HL-60 (cell line): ENCODE measurements at places on chromosomes 5 and 9.

- DNase-seq, result no peak
These were observed 50.9 kb upstream of the CEMIP2 start for GRCh38 chr9:71819115-71819739.

DNA sequence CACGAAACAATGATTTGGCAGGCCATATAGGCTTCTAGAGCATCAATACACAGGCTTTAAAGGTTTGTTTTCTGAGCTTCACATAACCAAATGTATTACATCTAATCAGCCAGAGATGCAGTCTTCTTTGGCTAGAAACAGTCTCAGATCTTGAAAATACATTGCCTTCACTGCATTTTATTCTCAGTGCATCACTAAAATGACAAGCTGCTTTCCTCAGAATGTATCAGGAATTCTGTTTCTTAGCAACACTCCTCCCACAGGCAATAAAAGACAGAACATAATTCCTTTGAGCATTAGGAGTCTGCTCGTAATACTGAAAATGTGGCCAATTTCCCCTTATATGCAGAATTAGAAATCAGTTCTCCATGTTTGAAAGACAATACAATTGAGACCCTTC, 36.9 kb downstream of the FEM1C start:
- no peak for DNase-seq

DNA sequence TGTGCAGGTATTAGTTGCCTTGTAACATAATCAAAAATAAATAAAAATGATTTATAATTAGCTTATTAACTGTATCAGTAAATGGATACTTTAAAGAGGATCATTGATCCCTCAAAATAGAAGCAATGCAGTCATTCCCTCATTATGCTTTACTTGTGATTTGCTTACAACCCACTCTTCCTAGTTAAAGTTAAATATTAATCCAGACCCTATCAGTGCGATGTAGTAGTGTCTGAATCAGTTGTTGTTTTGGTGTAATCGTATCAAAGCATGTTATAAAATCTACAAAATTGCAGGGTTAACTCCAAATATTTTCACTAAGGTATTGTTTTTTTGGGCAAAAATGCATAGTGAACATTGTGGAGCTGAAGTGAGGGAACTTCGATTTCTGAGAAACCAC, 17.6 kb downstream of the TENT4A start:
- DNase-seq, result no peak

DNA sequence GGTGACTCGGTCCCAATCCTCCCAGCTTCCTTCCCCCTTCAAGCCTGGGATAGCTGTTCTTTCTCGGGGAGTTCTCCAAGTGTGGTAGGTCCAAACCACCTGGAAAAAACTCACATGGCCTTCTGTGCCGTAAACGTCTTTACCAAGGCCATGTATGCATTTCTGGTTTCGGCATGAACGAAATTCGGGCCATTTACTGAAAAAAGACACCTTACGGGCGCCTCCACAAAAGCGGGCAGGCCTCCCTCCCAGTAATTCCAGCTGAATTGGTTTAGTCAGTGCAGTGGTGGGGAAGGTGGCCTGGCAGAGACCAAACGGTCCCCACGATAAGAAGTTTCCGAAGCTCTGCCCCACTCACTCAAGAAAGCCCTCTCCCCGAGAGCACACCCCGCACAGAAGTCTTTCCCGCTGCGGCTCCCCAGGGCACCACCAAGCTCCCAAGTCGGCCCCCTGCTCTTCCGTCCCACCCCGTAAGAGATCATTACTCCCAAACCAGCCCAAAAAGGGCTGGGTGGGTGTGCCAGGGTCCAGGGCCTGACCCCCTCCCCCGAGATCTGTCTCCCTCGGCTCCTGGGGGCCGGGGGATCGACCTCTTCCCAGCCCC, 86.3 kb upstream of the MELK start:
- peak; percentile 36 for DNase-seq

GRCh38 chr9:38181232-38181631, 112.2 kb upstream of the SHB start:
- DNase-seq, result no peak

- DNase-seq, result no peak
These were observed 36.4 kb downstream of the LARP1 start for GRCh38 chr5:154791535-154791934.

DNA sequence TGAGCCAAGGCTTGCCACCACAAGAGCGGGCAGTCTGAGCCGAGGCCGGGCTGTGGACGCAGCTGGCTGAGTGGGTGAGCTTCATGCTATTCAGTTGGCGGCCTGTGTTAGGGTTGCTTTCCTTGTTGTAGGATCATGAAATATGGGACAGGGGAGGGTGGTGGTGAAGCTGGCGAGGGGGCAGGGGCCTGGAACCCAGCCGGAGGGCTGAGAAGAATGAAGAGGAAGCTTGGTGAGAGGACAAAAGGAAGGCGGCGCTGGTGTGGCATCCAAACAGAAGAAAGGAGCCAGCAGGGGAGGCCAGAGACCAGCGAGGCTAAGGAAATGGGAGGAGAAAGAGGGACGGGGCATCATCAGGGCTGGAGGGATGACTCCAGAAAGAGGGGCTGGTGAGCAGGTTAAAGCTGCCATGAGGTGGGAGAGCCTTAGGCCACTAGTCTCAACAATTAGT, 18.3 kb downstream of the RALGPS1 start:
- DNase-seq, result no peak

DNA sequence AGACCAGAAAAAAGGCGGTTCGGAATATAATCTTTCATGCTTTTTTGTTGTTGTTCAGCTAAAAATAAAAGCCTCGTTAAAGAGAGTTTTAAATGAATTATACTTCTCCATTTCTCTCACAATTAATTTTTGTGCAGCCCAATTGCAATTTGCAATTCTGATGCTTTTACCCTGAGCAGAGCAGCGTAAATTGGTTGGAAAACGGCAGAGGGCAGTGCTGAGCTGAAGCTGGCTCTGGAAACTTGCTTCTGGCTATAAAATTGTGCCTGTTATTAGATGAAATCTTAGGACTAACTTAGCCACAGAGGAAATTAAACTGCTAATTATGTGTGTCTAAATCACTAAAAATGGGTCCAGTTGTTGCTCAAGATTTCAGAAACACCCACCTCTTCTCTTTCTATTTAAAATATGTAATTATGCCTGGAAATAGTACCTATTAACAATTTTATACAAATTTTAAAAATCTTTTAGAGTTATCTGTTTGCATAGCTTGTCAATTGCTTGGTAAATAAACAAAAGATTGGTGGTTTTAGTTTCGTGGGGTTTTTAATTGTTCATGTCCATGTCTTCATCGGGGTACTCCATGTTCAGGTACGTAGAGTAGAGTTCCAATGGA, 441.8 kb upstream of the TLE4 start:
- DNase-seq, result peak; percentile 30

DNA sequence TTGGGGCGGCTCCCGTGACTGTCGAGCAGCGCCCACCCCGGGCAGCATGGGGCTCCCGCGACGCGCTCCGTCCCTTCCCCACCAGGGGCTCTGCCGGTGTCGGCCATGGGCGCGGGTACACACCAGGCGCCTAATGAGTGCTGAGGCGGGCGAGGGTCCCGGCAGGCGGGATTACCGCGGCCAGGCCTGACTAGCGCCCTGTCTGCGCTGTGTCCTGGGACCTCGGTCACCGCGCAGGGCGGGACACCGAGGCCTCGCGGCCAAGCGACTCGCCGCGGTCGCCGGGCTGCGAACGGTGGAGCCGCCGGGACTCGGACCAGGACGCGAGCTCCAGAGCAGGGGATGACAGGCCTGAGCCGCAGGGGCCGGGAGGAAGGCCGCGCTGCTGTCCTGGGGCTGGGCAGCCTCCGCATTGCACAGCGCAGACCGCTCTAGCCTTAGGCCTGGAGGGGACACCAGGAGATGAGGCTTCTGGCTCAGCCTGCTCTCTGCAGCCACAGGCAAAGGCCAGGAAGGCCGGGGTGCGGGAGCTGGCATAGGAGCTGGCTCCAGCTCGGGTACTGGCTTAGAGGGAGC, 14.1 kb downstream of the LCN10 start:
- peak; percentile 30 for DNase-seq

GRCh38 chr9:105195259-105195658, 49.2 kb upstream of the SLC44A1 start:
- no peak for DNase-seq

GRCh38 chr9:38347271-38347671, 45.2 kb upstream of the ALDH1B1 start:
- no peak for DNase-seq

- DNase-seq, result peak; percentile 2
These were observed 1.1 kb upstream of the UBAP2 start for GRCh38 chr9:34049630-34050384.

DNA sequence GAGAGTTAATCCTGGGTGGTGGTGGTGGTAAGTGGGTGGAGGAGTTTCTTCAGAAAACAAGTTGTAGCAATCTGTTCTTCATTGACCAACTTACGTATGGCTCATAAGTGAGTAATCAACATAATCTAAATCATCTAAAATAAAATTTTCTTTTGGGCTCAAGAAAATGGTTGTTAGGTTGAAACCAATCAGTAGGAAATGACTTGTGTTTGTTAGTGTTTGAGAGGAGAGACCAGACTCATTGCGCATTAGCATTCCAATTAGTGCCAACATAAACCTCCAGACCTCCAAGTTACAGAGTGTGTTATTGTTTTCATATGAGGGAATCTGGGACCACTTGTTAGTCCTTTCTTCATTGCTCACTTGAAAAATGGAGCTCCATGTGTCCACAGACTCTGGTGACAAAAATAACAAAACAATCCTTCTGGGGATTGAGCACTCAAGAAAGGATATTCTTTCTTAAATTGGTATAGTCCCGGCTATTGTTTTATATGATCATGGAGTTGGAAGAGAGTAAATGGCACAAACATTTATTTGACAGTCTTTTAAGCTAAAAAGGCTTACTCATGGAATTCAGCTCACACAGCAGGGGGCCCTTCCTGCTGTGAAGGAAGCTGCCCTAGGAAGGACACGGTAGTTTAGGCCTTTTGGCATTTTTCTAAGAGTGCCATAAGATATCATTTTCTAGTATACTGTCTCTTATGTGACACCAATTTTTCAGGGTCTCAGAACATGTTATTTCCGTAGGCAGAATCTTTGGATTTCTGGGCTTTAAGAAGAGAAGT, 441.1 kb downstream of the EBF1 start:
- no peak for DNase-seq

DNA sequence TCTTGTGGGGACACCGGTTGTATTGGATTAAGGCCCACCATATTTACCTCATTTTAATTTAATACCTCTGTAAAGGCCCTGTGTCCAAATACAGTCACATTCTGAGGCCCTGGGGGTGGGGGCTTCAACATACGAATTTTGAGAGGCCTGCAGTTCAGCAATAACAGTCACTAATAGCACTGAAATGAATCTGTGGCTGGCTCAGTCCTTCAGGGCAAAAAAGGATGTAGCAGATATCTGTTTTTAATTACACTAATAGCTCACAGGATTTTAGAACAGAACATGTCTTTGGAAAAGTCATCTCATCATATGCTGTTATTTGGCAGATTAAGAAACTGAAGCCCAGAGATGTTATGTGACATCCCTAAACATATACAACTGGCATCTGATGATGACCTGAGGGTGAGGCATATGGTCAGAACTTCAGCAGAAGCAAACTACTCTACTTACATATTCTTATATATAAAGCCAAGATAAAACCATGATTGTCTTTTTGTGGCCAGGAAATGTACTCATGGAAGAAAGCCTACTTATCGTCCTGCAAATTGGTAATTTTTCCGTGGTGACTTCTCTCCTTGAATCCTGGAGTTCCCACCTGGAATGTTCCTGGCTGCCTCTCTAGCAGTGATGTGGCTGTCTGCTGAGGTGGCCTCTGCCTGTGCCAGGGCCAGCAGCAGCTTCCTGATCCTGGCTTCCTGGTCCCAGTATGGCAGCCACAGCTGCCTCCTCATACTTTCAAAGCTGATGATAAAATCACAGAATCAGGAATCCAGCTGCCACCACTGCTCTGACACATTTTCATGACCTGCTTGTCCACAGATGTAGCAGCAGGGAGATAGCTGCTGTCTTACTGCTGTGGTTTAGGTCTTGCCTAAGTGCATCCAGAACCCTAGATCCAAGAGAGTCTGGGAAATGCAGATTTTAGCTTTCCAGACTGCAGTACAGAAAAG, 72.1 kb upstream of the ANKRD55 start:
- DNase-seq, result no peak

DNA sequence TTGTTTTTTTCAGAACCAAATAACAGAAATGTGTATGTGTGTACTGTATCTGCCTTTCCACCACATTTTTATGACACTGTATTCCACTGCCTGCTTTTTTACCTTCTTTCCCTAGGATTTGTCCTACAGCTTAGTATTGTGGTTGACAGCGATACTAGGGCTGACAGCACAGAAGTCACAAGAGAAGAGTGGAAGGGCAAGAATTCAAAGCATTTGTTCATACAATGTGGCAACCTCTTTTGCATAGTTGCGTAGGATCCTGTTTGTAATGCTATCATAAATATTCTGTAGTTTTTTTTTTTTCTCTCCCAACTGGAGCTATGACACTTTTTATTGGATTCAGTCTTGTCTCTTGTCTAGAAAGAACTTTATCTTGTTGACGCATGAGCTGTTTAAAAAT, 5.6 kb upstream of the BNIP1 start:
- DNase-seq, result no peak

- DNase-seq, result peak; percentile 67
These were observed at the start of gene QSOX2 for GRCh38 chr9:136245219-136246150. TSS of gene QSOX2 (minus strand) at chr9:136245812. CDS start at chr9:136245803, 9 bp downstream.

- no peak for DNase-seq
These were observed 73.3 kb downstream of the TLE4 start for GRCh38 chr9:79645110-79645509.

GRCh38 chr5:95083606-95084005, 201.3 kb downstream of the MCTP1 start:
- no peak for DNase-seq

DNA sequence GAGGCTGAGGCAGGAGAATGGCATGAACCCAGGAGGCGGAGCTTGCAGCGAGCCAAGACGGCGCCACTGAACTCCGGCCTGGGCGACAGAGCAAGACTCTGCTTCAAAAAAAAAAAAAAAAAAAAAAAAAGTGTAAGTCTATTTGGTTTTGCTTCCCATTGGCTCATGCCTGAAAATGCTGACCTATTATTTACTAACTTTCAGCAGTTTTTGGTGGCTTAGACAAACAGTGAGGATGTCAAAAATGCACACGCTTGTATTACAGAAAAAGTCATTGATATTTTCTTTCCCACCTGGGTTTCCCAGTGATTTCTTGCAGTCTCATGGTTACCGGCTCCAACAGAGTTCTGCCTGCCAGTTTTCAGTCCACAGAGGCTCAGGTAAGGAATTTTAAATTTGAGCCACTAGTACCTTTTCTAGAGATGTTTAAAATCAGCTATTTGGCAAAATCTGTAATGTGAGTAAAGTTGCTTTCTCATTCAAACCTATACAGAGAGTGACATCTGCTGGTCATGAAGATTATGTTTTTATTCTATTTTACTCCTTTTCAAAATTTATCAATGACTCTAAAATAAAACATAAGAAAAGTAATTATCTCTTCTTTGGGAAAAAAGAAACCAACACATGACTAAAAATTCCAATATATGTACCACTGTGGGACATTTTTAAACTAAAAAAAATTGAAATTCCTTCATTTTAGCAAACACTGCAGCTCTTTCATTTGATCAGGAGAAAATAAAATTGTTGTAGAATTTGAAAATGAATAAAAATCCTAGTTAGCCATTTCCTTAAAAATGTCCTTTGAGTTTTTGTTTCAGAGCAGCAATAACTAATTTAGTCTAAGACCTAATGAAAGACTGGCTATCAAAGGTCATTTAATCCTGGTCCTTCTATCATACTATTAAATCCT, 8.8 kb downstream of the FAM200C start:
- DNase-seq, result no peak

GRCh38 chr5:123538670-123539459, 26.9 kb downstream of the CSNK1G3 start:
- DNase-seq, result no peak

- DNase-seq, result no peak
These were observed 238.3 kb downstream of the EBF1 start for GRCh38 chr5:158861366-158861765.
